ENCODE measurements at places on chromosomes 11 and 22.

DNA sequence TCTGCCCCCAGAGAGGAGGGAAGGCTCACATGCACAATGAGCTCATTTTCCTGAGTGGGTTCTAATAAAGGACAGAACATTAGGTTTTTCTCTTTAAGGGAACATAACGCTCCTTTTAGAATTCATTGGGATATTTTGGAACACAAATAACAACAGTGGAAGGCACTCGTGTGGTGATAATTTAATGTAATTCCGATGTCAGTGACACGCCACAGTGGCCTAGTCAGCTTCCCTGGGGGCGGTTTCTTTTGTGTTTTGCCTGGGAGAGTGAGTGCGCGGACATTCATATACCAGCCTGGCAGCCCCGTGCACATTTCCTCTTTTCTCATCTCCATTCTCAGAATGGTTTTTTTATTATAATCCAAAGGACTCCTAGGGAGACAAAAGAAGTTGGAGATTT, 41.1 kb downstream of the SEZ6L start:
- DNase-seq: no peak

- DNase-seq: no peak
Measured at GRCh38 chr22:27750584-27751265, 50.8 kb downstream of the MN1 start.

GRCh38 chr11:50075856-50076255, 43.2 kb downstream of the OR4C45 start:
- no peak for DNase-seq

- DNase-seq: no peak
Measured at GRCh38 chr22:17315310-17315709, 54.0 kb upstream of the CECR2 start.

GRCh38 chr22:42780070-42780540, 59.4 kb upstream of the A4GALT start:
- peak; percentile 80 for DNase-seq

- no peak for DNase-seq
Measured at GRCh38 chr22:49775867-49776511, 51.7 kb downstream of the BRD1 start.

DNA sequence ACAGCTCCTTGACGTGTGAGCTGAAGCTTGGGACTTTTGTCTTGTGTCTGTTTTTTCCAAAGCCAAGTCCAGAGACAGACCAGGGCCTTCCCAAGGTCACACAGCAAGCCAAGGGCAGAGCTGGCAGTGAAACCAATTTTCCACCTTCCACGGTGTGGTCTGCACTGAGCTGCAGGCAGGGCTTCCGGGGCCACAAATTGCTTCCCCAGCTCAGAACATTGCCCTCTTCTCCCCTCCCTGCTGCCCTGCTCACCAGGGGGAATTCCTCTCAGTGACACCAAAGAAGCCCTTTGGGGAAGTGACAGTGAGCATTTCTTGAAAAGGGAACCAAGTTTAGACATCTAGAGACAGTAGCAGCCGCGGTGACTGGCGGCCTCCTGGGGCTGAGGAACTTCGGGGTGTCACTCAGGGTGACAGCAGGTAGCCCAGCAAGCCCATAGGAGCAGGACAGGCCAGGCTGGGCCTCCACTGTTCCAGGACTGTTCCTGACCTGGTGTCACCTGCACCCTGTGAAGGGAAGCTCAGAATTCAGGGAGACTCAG, 9.2 kb downstream of the FXYD2 start:
- DNase-seq: no peak

GRCh38 chr11:33967451-33967850, 75.6 kb upstream of the LMO2 start:
- no peak for DNase-seq
